H9 (cell line): ENCODE measurements at places on chromosomes 6 and 20.

- DNase-seq, result no peak
Observed at GRCh38 chr6:40922281-40922680, 116.7 kb downstream of the UNC5CL start.

DNA sequence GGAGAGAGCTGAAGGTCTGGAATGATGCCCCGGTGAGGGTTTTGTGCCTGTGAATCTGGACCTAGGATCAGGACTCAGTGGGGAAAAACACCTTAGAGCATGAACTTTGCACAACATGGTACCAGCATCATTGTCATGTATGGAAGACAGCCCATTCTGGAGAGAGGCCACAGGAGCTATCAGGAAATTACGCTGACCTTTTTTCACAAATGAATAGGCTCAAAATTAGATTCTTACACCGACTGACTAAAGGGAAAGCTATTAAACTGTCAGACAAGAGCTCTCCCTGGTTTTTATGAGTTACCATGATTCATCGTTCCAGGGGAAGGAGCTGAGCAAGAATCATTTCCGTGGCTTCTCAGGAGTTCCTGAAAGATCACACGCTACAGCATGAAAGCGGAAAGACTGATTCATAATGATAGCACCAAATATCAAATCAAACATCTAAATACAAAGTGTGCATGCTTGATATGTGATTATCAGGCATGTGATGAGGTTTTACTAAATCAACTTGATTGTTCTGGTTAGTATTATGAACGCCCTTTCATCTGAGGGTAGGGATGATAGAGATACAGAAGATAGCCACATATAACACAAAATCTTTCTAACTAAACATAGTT is 224.9 kb upstream of the SMLR1 start:
- DNase-seq, result no peak

DNA sequence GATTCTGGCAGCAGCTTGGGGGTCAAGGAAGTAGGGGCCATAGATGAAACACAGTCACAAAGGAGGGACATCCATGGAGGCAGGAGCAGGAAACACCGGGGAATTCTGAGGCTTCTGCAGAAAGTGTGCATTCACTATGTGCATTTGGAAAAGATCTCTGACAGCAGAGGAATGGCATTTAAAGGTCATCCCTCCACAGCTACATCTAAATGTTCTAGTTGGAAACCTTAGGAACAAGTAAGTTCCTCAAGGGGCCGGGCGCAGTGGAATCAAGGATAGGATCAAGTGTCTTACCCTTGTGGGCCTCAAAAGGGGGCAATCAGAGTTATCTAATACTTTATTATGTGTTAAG is 8.8 kb downstream of the C6orf136 start:
- no peak for DNase-seq

- DNase-seq, result no peak
Observed at GRCh38 chr6:135814043-135814442, 37.5 kb upstream of the PDE7B start.

DNA sequence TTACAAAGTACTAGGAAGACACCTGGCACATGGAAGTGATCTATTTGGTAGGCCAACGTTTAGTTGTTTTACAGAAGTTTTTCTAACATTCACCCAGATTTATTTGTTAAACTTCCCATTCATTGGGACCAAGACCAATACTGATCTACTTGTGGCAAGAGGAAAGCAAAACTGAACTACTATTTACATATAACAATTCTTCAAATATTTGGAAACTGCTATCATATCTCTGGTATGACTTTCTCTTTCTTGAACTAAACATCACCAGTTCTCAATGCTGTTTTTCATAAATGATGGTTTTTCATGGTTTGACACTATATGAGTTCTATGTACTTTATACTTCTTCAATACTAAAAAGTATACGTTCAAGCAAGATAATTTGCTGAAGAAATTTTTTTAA is 189.2 kb downstream of the ASCC3 start:
- no peak for DNase-seq

GRCh38 chr6:89585154-89585553 is 53.4 kb downstream of the LYRM2 start:
- DNase-seq, result no peak

DNA sequence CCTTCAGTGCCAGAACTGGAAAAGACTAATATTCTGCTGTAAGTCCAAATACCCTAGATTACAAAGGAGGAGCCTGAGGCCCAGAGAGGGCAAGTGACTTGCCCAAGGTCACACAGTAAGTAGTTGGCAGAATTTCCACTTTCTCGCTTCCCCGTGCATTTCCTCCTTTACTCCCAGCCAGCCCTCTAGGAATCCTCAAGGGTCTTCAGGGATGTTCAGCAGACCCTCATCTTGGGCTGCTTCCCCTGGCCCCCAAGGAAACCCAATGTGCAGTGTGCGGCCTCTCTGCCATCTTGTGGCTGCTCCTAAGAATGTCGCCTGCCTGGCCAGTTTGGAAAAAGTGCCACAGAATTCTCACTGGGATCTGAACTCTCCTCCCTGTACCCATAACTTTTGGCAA is 217.7 kb upstream of the LRFN2 start:
- DNase-seq, result no peak

DNA sequence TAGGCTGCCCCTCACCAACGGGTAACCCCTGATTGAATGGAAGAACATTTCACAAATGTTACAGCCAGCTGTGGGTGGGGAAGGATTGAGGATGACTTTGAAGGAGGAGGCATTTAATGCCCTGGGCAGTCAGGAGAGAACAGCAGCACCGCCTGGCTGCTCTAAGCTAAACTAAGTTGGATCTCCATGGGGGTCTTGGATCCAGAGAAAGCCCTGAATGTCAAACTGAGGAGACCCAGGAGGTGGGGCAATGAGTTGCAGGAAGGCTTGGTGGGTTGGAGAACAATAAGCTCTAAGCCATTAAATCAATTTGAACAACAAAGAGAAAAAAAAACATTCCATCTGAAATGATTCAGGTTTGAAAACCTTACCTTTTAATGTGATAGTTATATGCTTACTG is 35.4 kb downstream of the TMX4 start:
- peak; percentile 80 for DNase-seq

DNA sequence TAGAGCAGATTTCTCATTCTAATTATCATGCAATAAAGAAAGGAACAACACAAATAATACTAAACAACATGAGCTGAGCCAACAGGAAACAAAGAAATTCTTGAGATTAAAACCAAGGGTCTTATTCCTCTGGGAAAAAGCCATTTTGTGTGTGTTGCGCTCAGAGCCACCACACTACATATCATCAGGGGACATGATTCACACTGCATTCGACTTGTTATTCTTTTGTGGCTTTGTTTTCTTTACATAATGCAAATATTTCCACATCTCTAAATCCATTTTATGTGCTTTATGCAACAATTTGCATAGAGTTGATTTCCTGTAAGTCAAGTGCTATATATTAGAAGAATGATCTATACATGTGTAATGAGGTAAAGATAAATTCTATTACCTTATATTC is 719.6 kb downstream of the TBC1D32 start:
- DNase-seq, result no peak

DNA sequence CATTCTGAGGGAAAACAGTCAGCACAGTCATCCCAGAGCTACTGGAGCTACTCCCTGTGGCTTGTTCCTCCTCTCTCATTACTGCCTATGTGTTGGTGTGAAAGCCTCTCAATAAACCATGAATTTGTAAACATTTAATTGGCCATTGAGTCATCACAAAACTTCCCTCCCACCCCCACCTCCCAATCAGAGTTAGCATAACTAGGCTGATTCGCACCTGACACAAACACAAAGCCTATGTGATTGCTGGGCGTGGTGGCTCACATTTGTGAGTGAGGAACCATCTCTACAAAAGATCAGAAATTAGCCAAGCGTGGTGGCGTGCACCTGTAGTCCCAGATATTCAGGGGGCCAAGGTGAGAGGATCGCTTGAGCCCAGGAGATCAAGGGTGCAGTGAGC is 17.1 kb upstream of the SNTA1 start:
- DNase-seq, result no peak

GRCh38 chr20:62064770-62065673 is 659 bp downstream of the TAF4 start:
- DNase-seq, result no peak

- DNase-seq, result no peak
Observed at GRCh38 chr6:42769836-42770235, 12.0 kb upstream of the BICRAL start.

- DNase-seq, result no peak
Observed at GRCh38 chr6:33280539-33280938, 3.6 kb downstream of the B3GALT4 start.

DNA sequence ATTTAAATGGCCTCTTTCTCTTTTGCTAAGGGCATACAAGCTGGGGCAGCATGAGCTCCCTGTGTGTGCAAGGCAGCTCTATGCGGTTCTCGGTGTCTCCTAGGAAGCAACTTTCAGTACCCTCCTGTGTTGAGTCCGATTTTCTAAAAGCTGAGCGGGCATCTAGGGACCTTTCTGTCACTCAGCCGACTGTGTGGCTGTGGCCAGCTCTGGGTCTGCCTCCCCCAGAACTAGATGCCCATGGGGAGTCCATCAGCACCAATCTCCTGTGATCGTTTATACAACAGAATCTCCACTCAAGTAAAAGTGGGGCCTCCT is 7.5 kb downstream of the NELFCD start:
- DNase-seq, result no peak

- peak; percentile 76 for DNase-seq
Observed at GRCh38 chr6:75368151-75368779, 83.7 kb upstream of the TMEM30A start.
